ENCODE measurements at places on chromosomes 5 and 9.

DNA sequence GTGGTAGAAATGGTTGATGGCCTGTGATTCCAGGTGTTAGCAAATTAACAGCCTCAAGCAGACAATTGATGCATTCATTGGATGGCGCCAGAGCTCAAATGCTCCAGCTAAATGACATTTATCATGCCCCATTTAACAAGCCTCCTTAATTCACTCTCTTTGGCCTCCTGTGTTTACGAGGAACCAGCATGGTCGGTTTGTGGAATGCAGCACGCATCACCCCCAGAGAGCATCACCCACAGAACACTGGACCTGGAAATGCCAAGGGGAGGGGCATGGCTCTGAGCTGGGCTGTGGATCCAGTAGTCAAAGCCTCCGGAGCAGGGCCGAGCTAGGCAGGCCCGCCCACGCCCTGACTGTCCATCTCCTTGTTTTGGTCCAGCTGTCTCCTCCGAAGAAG lies 434.0 kb downstream of the GADD45G start:
- DNase-seq, result no peak

DNA sequence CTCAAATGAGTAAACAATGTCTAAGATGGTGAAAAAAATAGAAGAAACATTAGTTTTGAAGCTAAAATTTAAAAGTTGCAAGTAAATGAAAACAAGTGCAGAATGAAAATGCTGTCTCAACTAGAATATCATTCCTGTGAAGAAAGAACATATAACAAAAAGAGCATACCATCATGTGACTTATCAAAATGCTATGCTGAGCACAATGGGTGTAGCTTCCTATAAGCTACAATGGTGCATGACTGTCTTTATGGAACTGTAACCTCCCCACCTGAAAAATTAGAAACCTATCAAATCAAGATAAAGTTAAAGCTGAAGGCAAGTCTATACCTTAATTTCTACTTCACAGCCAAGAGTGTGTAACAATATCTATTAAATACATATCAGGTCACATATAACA lies 192.0 kb downstream of the AP3B1 start:
- DNase-seq, result no peak

DNA sequence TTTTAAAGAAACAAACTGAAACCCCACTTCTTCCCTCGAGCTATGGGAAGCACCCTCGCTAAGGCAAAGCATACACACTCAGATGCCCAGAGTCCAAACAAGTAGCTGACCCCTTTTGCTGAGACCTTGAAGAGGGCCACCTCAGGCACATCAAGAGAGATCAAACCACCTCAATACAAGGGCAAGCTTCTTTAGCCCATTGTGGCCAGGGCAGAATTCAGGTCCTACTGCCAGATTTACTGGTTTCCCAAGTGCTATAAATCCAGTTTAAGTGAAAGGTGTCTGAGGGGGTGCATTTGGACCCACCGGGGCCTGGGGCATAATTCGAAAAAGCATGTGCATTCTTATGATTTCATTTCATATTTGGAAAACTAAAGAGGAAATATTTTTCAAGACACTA lies 40.4 kb downstream of the NEURL1B start:
- no peak for DNase-seq

DNA sequence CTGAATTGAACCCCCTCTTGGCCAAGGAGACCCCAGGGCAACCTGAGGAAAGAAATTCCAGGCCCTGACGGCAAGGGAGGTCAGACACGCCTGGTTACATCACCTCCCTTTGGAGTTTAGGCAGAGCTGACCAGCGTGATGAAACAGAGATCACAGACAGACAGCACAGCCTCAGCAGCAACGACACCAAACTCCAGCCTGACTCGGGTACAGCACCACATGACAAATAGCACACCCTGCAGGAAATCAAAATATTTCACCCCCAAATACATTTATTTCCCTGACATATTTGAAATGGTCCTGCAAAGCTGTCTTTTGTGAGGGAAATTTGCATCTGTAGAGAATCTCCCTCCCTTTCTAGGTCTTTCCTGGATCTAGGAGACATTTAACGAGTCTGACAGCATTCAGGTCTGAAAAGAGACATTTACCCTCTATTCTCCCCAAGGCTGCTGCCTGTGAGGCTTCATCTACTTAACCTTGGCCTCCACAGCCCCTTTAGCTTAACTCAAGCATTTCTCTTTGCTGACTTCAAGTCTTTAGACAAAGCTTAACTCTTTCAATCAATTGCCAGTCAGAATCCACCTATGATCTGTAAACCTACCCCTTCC lies 2.6 kb downstream of the QSOX2 start:
- DNase-seq, result no peak

- no peak for DNase-seq
Observed at GRCh38 chr5:99544356-99544755, 615.5 kb upstream of the CHD1 start.

GRCh38 chr5:106964132-106964531 lies 706.6 kb downstream of the EFNA5 start:
- DNase-seq, result no peak

Data from stimulated activated CD4-positive, alpha-beta T cell treated with anti-CD3 and anti-CD28 coated beads, Interleukin-2, amount 100 ng/mL, for 24 hours (primary cell).